Effector memory CD4-positive, alpha-beta T cell (primary cell): ENCODE measurements at places on chromosomes 3 and 15.

DNA sequence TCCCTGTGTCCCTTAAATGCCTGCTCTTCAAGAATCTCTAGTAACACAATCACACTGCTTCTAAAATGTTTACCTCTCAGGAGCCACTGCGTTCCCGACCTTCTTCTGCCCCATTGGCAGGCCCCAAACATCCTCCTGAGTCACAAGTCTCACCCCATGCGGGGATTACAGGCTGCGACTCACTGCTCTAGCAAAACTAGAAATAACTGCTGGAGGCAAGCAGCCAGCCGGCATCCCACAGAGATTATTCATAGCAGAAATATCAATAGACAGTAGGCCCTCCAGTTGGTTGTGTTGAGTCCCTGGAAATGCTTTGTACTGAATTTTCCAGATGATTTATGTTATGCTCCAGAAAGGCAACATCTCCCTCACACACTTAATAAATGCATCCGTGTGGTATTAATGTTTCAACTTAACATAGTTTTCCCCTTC lies 64.8 kb downstream of the RFTN1 start:
- DNase-seq = no peak

DNA sequence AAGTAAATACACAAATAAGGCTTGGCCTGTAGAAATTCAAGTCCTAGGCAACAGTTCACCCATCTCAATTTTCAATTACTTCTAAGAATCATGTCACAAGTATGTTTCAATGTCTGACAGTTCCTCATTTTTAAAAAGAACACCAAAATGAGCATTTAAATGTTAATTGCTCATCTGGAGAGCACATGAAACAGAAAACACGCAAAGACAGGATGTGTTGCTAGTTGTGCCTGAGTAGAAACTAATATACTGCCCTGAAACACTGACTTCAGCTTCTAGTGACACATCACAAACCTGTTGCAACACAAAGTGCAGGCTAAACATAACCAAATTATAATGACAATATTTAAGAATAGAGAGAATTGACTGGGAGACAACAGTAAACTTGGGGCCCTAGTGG lies 167.3 kb upstream of the THBS1 start:
- no peak for DNase-seq

DNA sequence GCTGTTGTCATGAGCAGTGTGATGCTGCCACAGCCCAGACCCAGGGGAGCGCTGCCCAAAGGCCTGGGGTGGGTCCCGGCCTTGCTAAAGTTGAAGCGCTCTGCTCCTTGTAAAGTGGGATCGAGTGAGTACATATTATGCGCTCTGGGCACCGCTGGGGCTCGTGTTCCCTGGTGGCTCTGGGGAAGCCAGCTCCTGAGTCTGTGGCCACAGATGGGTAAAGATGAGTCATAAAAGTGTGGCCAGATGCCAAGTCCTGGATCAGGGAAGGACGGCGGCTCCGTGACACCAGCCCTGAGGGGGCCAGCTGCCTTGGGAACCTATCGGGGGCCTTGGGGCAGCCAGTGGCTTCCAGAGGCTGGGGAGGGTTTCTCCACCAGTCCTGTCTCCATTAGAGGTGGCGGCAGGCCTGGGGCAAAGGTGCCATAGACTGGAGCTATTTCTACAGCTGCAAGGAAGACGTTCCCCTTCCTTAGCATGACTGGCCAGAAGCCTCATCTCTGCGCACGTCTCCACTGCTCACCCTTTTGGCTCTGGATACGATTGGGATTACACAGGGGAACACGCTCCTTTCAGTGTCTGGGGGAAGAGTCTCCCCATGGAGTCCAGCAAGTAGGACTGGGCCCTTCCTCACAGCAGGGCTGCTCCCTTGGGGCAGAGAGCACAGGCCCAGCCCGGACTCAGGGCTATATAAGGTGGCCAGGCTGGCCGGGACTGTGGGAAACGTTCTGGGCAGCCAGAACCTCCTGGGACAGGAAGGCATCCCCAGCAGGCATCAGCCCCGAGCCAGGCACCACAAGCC lies 1.2 kb upstream of the ITIH4 start:
- no peak for DNase-seq

GRCh38 chr15:68578980-68579935 lies at the start of gene CORO2B:
TSS of gene CORO2B (plus strand) at chr15:68578993. CDS start at chr15:68579263, 270 bp downstream.
- DNase-seq = no peak
